ENCODE measurements at places on chromosomes 7 and 10.

DNA sequence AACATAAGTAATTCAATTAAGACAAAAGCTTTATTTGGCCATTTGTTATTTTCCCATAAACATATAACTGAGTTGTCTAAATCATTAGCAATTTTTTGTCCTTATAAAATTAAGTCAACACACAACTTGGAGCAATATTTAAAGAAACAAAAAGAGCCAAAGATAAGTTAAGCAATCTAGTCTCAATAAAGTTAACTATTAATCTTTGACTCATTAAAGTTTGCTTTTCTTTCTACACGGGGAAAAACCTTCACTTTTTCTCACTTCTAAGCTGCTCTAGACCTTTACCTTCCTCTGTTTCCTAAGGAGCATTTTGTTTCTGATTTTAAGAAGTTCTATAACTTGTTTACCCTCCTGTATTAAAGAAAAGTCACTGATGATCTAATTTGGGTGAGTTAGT lies 867.1 kb upstream of the PHF14 start:
- no peak for DNase-seq

DNA sequence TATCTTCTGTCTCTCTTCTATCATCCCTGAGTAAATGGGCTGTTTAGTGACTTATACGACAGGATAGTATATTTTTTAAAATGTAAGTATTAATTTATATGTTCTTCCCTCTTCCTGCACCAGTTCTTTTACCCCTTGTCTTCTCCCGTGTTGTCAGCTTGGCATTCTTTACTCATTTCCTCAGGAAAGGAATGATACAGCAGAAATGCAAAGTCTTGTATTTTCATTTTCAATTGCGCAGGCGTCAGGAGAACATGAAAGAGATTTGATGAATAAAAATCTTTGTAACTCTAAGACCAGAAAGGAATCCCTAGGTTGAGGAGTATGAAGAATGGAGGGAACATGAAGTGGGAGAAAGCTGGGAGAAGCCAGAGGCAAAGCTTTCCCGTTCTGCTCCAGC lies 18.8 kb upstream of the VPS41 start:
- no peak for DNase-seq

GRCh38 chr7:44326261-44327125 lies 1.1 kb upstream of the CAMK2B start:
- DNase-seq = no peak

DNA sequence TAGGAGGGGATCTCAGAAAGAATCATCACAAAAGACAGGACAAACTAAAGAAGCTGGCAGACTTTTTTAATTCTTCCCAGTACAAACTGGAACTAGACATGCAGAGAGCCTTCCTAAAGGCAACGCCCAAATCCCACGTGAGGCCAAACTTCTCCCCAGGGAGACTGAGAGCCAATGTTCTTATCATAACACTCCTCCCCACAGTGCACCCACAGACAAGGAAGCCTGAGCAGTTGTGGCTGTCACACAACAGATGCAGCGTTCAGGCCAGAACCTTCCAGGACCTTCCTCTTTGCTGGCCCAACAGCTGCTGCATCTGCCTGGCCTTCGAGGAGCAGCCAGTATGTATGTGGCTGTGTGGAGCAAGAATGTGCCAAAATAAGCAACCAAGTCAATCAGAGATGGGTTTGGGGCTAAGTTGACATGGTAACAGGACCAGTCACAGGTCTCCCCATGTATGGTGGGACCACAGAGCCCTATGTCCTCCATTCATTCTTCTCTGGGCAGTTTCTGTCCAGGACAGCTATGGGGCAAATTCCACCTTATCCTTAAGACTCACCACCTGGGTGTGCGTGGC lies 34.9 kb downstream of the SRPK2 start:
- DNase-seq = peak; percentile 15

DNA sequence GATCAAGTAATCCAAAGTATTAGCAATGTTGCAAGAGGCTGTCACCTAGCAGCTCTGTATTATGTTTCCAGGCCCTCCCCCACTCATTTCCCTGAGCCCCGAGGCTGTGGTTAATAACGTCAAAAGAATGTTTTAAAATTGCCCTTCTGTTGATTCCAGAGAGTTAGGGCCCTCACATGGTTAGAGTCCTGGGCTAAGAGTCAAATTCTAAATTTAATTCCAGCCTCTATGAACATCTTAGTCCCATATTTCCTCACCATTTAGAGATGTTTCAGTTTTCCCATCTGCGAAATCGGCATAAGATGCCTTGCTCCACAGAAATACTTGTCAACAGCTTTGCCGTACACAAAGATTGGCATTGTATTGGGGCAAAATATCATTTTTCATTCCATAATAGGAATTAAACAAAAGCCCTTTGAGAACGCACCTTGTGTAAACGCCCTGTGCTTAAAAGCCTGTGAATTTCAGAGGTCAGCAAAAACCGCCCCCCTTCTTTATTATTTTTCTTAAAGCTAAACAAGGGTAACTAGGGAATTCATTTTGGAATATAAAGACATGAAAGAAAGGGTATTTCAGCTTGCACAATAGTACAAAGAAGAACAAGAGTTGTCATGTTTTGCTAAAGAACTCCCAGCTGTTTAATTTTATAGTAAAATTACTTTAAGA lies 135.8 kb downstream of the ARID5B start:
- DNase-seq = no peak

- no peak for DNase-seq
Measured at GRCh38 chr7:42726066-42726785, 185.6 kb downstream of the C7orf25 start.

All from CD4-positive, alpha-beta T cell treated with Interleukin-17A for 1 hour (primary cell).